Uterus (tissue), 4 donors: ENCODE measurements at places on chromosomes 3 and 15. TPM values are rescaled to one million over a fixed set of nuclear protein-coding genes. Genes with fewer than 3 reads are reported as not detected.
A peak's percentile ranks its signal among the peaks of the same experiment; 100 is the strongest.

The FMN1 gene
- 6.2 TPM for total RNA-seq

The GOLGA8J gene
- 0.37 TPM for total RNA-seq

The GRIP2 gene
- 8.0 TPM for total RNA-seq

The SAMMSON gene
- total RNA-seq, result not detected

The AMOTL2 gene
- 87.5 TPM for total RNA-seq

The LINGO1 gene
- total RNA-seq, result 0.26 TPM

The GOLGA6L7 gene
- total RNA-seq, result not detected

The RBP2 gene
- total RNA-seq, result not detected

The GADL1 gene
- total RNA-seq, result not detected

The SEC22A gene
- total RNA-seq, result 103 TPM

The CHDH gene
- 1.8 TPM for total RNA-seq

The TMEM266 gene
- not detected for total RNA-seq

The CNTN4 gene
- total RNA-seq, result 4.4 TPM

The AP3B2 gene
- not detected for total RNA-seq

The RASGRF1 gene
- total RNA-seq, result not detected

DNA sequence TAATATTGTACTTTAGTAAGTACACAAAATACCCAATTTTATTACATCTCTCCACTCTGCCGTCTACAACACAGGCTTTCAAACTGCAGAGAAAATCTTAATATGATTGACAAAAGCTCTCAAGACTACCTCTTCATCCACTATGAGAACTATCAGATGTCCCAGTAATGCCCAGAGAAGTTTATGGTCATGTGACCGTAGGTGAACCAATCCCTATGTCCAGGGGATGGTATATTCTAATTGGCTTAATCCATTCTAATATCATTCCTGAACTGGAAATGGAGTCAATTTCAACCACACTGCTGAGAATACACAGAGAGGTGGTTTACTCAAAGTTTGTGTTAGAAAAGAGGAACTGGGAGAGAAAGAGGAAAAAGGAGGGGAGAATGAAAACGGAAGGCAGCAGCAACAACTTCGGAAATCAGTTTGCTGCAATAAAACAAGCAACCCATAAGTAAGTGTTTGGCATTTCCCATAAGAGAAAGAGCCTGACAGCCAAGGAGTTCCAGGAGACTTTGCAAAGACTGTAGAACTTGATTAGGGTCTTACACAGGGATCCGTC, 7.3 kb downstream of the SST start:
- no peak for DNase-seq

DNA sequence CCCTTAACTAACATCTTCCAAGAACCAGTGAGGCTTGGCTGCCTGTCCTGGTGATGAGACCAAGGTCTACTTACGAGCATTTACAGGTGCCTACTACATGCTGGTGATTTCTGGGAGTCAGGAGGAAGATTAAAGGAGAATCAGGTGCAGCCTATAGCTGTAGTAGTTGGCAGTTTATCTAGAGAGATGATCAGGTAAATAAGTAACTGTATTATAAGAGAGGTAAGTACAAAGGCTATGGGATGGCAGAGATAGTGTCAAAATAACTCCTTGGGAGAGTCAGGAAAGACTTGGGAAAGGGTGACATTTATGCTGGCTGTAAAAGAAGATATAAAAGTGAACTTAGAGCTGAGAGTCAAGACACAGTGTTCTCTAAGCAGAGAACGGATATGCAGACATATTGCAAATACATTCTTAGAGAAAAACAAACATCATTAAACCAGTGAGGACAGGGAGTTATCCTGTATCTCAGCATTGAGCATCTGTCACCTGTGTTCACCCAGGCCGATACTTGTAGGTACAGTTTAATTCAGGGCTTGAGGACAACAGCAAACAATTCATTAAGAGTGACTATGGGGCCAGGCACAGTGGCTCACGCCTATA, 49.7 kb upstream of the ACP3 start:
- DNase-seq, result no peak

DNA sequence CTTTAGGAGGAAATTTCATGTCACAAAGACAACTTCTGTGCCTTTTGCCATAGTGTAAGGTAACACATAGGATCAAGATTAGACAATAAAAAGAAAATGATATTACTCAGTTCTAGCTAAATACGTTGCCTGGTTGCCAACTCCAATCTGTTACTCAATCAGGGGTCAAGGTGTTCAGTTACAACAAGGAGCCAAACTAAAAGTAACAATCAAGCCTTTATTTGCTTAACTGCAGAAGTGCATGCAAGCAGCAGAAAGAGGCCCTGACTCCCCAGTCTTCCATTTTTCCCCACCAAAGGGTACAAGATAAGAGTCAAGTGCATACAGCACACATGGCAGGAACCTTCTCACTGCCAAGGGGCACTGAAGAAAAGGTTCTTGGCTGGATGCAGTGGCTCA, 28.3 kb upstream of the PPP4R2 start:
- DNase-seq, result no peak

DNA sequence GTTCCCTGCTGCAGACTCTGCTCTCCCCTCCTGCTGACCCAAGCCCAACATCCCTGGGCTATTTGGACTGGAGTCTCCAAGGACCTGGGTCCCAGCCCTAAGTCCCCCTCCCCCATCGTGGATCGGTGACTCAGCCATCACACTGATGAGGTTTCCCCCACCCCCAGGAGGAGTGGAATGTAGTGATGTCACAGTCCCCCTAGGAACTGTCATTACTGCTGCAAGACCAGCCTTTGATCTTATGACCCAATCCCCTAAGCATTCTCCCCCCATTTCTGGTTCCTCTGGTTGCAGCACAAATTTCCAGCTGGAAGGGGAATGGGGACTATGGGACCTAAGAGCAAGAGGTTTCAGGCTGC, 63.4 kb upstream of the CSPG4 start:
- DNase-seq, result no peak

DNA sequence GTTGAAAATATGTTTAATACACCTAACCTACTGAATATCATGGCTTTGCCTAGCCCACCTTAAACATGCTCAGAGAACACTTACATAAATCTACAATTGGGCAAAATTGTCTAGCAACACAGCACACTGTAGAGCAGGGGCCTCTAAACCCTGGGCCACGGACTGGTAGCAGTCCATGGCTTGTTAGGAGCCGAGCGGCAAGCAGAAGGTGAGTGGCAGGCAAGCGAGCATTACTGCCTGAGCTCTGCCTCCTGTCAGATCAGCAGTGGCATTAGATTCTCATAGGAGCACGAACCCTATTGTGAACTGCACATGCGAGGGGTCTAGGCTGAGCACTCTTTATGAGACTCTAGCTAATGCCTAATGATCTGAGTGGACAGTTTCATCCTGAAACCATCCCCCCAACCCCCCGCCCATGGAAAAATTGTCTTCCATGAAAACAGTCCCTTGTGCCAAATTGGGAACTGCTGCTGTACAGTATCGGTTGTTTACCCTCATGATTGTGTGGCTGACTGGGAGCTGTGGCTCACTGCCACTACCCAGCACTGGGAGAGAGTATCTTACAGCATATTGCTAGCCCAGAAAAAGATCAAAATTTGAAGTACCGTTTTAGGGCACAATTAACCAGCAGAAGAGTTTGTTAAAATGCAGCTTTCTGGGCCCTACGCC, 26.1 kb downstream of the CMSS1 start:
- DNase-seq, result no peak

DNA sequence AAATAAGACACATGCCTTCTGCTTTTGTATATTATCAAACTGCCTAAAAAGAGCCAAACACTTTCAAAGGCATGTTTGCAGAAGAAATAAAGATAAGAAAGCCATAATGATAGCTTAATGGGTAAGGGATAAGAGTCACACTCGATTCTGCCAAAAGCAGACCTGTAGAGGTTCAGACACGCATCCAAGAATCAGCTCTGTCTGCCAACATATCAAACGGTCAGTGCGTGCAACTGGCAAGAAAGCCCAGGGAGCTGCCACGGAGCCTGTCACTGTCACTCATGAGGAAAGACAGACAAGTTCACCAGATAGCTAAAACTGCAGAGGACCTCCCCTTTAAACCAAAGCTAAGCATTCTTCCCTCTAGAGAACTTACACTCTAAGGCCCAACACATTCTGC, 23.2 kb downstream of the DCP1A start:
- no peak for DNase-seq

DNA sequence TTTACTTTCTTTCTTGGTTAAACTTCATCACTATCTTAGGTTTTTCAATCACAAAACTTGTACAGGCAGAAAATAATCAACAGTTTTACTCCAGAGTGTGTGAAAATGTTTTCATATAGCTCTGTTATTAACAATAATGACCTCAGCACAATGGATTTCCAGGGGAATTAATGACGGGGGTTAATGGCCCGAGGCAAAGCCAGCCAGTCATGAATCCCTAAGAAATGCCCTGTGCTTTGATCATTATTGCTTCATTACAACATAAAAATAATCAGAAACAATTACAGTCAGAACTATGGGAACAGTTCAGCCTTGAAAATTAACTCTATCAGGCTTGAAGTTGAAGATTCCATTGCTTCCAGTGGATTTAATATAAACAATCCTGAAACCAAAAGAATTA, 875.4 kb downstream of the ROBO2 start:
- DNase-seq, result no peak

GRCh38 chr3:179148616-179149405, 654 bp downstream of the PIK3CA start:
- DNase-seq, result peak; percentile 52

- no peak for DNase-seq
Observed at GRCh38 chr3:127008236-127008635, 25.3 kb downstream of the PLXNA1 start.

- no peak for DNase-seq
Observed at GRCh38 chr3:104316118-104316517, 1050.6 kb upstream of the ALCAM start.

GRCh38 chr3:122057671-122058070, 2.5 kb downstream of the CD86 start:
- DNase-seq, result no peak

DNA sequence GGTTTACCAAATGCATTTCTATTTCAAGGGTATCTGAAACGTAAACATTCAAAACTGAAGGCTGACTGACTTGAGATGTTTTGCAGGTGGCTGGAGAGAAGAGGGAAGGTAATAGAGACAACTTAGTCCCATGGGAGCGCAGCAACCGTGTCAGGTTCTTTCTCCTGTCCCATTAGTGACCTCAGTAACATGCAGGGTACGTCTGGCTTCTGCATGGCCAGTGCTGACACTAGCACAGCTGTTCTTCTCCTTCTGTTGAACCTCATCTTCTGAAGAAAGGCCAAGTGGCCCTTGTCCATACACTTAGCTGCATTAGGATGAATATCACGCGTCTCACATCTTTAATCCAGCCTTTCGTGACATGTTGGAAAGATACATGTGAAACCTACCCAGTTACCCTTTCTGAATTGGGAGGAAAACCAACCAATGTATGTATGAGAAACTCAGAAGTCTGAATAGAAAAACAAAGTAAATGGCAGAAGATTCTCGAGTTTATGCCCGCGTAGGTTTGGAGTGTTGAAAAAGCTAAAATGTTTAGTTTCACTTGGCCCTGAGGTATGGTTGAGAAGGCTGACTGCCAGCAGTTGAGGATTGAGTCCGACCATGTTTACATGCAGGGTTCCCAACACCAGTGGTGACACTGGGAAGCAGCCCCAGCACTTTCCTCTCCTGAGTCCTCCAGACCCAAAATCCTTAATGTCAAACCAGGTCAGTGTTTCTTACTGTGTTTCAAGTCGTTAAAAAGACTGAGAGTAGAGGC, 10.3 kb downstream of the NCBP2 start:
- DNase-seq, result no peak

DNA sequence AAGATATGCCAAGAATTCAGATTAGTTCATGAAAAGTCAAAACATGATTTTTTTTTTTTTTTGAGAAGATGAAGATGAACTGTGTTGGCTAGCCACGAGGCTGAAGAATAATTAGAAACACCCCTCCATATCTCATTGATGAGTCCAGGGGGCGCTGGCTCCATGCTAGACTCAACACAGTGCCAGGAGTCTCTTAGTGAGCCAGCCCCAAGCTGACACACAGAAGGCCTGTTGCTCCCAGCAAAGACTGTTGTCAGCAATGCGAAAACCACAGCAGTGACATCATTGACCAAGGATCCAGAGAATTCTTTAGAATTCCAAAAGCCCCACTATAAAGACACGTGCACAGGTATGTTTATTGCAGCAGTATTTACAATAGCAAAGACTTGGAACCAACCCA, 185.2 kb downstream of the ANXA2 start:
- DNase-seq, result no peak

GRCh38 chr3:144332868-144333267, 361.2 kb downstream of the DIPK2A start:
- DNase-seq, result no peak

GRCh38 chr3:71565976-71566375, 17.6 kb downstream of the FOXP1 start:
- no peak for DNase-seq

DNA sequence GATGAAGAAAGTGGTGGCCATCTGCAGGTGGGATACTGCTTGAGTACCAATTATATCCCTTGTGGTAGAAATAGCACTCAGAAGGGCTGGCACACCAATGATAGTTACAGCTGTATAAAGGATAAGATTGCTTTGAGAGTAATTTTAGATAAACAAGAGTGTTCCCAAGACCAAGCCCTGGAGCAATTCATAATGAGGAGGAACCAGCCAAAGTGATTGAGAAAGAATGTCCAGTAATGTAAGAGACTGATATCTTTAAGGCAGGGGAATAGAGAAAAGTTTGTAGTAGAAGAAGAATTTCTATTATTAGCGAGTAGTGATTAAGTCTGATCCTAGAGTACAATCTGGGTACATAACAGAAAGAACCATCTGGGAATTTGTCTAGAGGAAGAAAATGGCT, 945.1 kb downstream of the OTOL1 start:
- no peak for DNase-seq
